ENCODE measurements at places on chromosomes 2 and 18. TPM values are rescaled to one million over a fixed set of nuclear protein-coding genes. Genes with fewer than 3 reads are reported as not detected.

- DNase-seq, result no peak
These were observed 667.6 kb upstream of the ACVR2A start for GRCh38 chr2:147177071-147177857.

- no peak for DNase-seq
These were observed 17.6 kb downstream of the ARHGEF33 start for GRCh38 chr2:38907242-38907641.

- no peak for DNase-seq
These were observed 28.6 kb downstream of the DNMT3A start for GRCh38 chr2:25312958-25313710.

DNA sequence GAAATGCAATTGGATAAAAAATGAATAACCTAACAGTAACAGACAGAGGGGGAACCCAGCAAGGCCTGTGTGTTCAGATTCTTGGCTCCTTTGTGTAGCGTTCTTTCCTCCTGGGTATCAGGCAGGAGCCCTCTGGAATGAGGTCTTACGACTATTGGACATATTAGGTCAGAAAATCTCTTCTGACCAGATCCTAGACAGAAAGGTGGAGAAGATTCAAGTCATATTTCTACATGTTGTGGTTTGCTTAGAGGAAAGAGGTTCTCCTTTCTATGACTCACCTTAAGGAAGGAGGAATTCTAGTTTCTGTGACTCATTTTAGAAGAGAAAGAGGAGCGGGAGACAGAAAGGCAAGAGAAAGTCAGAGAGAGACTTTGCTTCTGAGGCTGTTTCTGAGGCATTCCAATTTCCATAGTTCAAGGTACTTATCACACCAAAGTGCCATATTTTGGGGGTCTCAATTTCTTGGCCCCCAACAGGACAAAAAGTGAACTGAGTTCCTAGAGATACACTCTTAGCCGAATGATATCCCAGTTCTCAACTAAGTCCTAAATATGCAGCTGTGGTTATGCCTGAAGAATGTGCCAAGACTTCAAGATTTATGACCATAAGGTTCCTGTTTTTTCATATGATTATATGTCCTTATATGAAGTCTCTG is 618.6 kb downstream of the ZEB2 start:
- DNase-seq, result no peak

Gene NPPC
- total RNA-seq, result 0.36 TPM

Gene SERPINB10
- not detected for total RNA-seq

Gene DSG4
- not detected for total RNA-seq

Gene NEU2
- total RNA-seq, result not detected
